ENCODE measurements at places on chromosomes 6 and 20.

GRCh38 chr6:31711233-31711632, 3.9 kb upstream of the LY6G6D start:
- DNase-seq: no peak

DNA sequence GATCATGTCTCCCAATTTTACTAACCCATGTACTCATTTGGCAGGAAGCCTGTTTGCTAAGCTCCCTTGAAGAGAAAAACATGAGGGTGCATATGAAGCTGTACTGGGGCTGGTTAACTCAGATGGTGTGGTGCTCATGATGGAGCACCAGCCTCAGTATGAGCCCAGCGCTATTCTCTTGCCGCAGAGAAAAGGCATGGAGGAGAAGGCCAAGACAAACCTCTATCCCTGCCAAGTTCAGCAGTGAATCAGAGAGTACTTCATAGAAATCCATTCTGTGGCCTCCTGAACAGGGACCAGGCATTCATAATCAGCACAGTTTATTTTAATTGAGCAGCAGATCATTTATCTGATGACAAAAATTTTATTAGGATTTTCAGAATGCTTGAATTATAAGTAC, 398.1 kb downstream of the LMBRD1 start:
- DNase-seq: no peak

- DNase-seq: no peak
These were observed 67.2 kb upstream of the SYNDIG1 start for GRCh38 chr20:24402188-24402587.

- DNase-seq: no peak
These were observed 38.9 kb downstream of the SAMD5 start for GRCh38 chr6:147547369-147547902.

- no peak for DNase-seq
These were observed 178.7 kb upstream of the CDH4 start for GRCh38 chr20:61073376-61073775.

DNA sequence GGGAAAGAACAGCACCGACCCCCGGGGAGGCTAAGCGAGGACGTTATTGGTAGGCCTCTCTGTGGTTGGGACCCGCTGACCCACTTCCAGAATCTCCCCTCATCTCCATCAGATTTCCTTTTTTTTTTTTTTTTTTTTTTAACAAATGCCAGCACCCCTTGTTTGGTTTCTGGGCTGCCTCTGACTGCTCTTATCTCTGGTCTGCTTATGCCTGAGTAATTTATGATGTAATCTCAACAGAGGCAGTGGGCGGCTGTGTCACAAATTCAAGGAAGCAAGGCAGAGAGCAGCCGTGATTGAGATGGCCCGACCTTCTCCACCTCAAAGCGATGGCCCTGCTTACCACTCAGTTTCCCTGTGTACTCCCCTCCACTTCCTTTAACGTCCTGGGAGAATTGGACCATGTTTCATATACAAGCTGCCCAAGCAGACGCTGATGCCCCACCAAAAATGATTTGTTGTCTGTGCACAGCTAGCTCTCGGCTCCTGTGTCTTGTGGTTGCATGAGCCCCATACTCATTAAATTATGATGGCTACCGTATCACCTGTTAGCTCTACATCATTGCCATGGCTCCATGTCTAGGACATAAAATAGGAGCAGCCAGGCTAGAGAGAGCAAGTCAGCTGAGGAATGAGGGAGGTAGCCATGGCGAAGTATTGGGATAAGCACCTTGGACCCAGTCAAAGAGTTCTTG, 98.1 kb downstream of the ZNF217 start:
- DNase-seq: no peak

DNA sequence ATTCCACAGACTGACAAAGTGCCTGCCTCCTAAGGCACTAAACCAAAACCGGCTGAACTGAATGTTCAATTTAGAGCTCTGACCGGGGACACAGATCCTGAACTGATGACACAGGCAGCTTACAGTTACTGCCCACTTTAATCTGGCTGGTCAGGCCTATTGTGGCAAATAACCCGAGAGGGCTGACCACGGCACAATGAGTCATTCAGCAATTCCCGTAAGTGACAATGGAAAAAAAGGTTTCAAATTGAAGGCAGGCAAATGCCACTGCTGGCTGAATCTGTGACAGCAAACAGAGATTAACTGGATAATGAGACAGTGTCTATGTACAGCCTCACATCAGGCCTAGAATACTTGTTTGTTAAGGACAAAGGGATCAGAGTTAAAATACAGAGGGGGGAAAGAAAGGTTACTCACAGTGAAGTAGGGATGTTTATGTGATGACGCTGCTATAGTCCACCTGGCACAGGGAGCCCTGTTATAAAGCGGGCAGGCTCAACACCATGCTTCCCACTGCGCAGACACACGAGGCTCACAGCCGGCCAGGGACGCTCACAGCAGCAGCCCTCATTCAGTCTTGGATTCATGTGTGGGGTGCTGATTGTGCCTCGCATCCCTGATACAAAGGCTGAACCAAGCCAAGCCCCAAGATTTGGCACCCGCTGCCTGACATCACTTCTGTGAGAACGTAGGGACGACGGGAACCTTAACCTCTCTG, 54.4 kb downstream of the RTN4IP1 start:
- DNase-seq: no peak

DNA sequence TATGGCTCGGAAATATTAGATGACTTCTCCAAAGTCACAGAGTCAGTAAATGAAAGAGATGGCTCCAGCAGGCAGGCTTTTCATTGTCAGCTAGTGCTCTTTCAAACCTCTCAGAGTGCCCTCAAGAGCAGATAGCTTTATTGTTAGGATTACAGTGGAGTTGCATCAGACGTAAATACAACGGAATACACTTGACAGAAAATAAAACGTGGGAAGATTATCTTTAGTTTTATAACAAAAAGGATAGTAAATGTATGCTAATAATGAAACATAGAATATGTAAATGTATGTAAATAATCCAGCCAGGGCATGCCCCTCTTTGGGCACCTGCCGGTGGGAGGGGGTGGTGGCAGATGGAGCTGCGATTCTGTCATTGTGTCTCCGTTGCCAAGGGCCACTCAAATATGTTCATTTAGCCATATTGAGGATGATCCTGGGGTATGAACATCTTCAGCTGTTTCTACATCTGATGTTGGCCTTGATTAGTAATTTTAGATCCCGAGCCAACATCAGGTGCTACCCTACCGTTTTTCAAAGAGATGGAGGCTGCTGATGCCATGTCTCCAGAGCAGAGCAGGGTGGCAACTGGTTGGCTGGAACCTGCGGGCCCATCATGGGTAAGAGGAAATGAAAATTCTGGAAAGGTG, 358.3 kb upstream of the SULF2 start:
- DNase-seq: no peak

- DNase-seq: no peak
These were observed 118.4 kb downstream of the MRPL14 start for GRCh38 chr6:44008821-44009370.

GRCh38 chr6:7433121-7433617, 43.6 kb downstream of the RIOK1 start:
- no peak for DNase-seq

GRCh38 chr6:33028220-33028849, 18.9 kb upstream of the HLA-DOA start:
- DNase-seq: no peak

GRCh38 chr20:47352332-47353238, 3.9 kb downstream of the ZMYND8 start:
- no peak for DNase-seq

DNA sequence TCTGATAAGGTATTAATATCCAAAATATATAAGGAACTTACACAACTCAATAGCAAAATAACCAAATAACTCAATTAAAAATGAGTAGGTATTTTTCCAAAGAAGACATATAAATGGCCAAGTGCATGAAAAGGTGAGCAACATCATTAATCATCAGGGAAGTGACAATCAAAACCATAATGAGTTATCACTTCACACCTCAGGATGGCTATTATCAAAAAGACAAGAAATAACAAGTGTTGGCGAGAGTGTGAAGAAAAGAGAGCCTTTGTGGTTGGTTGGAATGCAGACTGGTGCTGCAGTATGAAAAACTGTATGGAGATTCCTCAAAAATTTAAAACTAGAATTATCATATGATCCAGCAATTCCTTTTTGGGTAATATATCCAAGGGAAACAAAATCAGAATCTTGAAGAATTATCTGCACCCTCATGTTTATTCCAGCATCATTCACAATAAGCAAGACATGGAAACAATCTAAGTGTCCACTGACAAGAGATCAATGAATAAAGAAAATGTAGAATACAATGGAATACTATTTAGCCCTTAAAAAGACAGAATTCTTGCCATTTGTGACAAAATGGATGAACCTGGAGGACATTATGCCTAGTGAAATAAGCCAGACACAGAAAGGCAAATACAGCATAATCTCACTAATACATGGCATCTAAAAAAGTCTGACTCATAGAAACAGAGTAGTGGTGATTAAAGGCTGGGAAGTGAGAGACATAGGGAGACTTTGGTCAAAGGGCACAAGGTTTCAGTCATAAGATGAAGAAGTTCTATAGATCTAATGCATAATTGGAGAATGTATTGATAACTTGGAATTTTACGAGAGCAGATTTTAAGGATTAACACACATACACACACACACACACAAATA, 175.6 kb downstream of the FOXA2 start:
- DNase-seq: no peak

GRCh38 chr20:36236786-36237121, 476 bp downstream of the AAR2 start:
- no peak for DNase-seq

- DNase-seq: no peak
These were observed 44.1 kb upstream of the GRM4 start for GRCh38 chr6:34189806-34190503.

GRCh38 chr6:9085054-9085708, 649.8 kb upstream of the SLC35B3 start:
- DNase-seq: no peak

- no peak for DNase-seq
These were observed 35.1 kb upstream of the ANKEF1 start for GRCh38 chr20:9999645-10000044.

DNA sequence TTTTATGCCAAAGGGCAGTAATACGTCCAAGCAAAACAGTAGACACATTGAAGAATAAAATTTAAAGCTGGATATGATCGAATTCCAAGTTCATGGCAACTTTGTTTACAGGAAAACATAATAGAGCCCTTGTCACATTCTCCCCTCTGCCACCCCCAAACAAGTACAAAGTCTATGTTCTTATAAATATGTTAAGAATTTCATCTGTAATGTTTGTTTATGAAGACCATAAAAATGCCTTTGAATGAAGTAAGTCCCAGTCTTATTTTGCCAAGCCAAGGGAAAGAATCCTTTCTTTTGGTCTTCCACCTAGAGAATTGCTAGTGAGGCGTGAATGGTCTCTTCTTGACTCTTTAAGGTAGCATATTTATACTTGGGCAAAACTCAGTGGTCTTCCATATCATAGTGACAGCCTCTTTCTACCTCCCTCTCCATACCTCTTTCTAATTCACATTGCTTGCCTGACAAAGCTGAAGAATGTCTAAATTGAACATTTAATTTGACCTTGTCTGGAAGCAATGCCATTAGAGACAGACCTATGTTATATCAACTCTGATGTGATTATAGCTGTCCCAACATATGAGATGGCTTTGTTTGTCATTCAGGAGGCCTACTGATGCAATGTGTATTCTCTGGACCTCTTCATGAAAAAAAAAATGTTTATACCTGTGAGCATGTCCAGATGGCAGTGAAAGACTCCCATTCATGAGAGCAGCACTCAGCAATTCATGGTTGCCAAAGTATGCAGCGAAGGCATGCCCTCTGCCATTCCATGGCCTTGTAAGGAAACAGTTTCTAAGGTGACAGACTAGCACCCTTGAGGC, 70.6 kb upstream of the CCN2 start:
- no peak for DNase-seq

GRCh38 chr20:2745060-2745910, 52.7 kb downstream of the EBF4 start:
- DNase-seq: no peak
